ENCODE measurements at places on chromosomes 13 and 19.

GRCh38 chr13:110254151-110254679 is 52.7 kb downstream of the COL4A1 start:
- no peak for DNase-seq

- DNase-seq: no peak
These were observed 1.6 kb downstream of the FAM83E start for GRCh38 chr19:48613024-48613851.

GRCh38 chr13:71602344-71602743 is 264.7 kb downstream of the DACH1 start:
- DNase-seq: no peak

DNA sequence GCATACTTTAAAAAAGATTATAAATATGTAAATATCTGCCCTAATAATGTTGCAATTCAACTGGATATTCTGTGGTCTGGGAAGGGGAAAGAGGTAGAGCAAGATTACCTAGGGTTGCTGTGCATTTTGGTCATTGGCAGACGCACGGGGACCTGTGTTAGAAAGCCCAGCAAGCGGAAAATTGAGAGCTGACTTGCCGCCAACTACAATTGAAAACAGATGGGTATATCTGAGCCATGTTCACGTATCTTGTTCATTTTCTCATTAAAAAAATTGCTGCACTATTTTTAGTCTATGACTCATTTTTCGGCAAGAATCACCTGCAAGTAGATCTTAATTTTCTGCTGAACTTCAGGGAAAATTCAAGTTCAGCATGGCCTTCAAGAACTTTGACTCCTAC is 308.5 kb upstream of the TMTC4 start:
- no peak for DNase-seq

Data from HL-60 (cell line).